ENCODE measurements at places on chromosomes 7 and 10.

DNA sequence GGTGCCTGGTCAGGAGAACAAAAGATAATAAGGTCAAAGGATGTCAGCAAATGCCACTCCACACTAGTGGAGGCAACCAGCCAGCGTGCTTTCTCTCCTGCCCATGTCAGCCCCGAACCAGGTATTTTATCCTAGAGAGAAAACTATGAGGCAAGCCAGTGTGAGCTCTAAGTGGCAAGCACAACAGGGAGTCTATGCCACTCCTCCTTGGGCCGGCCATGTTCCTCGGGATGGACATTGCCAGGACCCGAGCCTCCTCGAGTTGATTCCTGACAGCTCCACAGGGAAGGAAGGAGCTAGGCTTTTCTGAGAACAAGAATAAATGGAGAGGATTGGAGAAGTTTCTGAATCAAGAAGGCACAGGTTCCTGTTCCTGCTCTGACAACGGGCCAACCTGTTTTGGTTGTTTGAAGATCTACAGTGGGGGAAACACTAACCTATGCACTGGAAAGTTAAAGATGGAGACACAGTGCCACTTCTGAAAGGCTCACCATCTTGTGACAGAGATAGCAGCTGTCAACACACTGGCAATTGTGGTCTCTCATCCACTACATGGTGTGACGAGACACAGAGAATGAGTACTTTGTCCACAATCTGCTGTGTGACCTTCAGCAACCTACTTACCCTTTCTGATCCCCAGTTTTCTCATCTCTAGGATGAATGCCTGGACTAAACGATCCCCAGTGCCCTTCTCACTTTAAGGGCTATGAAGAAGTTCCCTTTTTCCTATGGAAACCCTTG is 28.8 kb downstream of the ABLIM1 start:
- peaks cover 47% of the 10 kb centered on the region for H3K27me3 ChIP-seq
- H3K36me3 ChIP-seq, result no peaks in the 10 kb centered on the region
- H3K27ac ChIP-seq, result no peak overlapping the region
- peaks cover 19% of the 10 kb centered on the region for H3K4me1 ChIP-seq
- no peak overlapping the region for H3K4me3 ChIP-seq

- no peaks in the 10 kb centered on the region for H3K4me1 ChIP-seq
- H3K36me3 ChIP-seq, result no peaks in the 10 kb centered on the region
- H3K4me3 ChIP-seq, result no peak overlapping the region
- no peaks in the 10 kb centered on the region for H3K27me3 ChIP-seq
- H3K27ac ChIP-seq, result no peak overlapping the region
- no peak for DNase-seq
These were observed 52.9 kb upstream of the IGFBP3 start for GRCh38 chr7:45973725-45974532.

- H3K4me3 ChIP-seq, result no peak overlapping the region
- no peak for DNase-seq
- H3K27ac ChIP-seq, result no peak overlapping the region
- peaks cover 2% of the 10 kb centered on the region for H3K4me1 ChIP-seq
- no peaks in the 10 kb centered on the region for H3K36me3 ChIP-seq
- H3K27me3 ChIP-seq, result peaks cover 2% of the 10 kb centered on the region
These were observed 69.4 kb upstream of the INPP5A start for GRCh38 chr10:132468216-132468615.

- no peaks in the 10 kb centered on the region for H3K4me1 ChIP-seq
- peaks cover 20% of the 10 kb centered on the region for H3K27me3 ChIP-seq
- H3K4me3 ChIP-seq, result no peak overlapping the region
- no peaks in the 10 kb centered on the region for H3K36me3 ChIP-seq
- H3K27ac ChIP-seq, result no peak overlapping the region
These were observed 28.4 kb upstream of the PRKAG2 start for GRCh38 chr7:151905353-151905752.

DNA sequence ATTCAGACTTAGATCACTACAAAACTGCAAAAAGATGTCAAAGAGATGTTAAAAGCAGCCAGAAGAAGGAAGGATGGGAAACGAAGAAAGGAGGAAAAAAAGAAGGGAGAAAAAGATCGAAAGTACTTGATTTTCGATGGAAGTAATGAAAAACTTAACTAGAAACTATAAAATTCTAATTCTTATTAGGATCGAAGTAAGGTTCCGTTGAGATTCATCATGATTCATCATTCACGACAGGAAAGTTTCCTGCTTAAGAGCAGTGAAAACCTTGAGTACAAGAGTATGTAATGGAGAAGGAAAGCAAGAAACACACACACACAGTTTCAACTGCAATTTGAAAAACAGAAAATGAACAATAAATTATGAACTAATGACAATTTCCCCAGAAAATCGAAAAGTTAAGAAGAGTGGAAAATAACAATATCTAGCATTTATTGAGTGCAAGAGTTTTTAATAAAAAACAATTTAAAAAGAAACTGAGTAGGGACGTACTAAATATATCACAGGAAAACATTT is 1.1 kb upstream of the ING3 start:
- H3K27me3 ChIP-seq, result peaks cover 4% of the 10 kb centered on the region
- peaks cover 11% of the 10 kb centered on the region for H3K36me3 ChIP-seq
- H3K4me3 ChIP-seq, result peak overlapping the region; percentile 88
- H3K4me1 ChIP-seq, result peaks cover 22% of the 10 kb centered on the region

DNA sequence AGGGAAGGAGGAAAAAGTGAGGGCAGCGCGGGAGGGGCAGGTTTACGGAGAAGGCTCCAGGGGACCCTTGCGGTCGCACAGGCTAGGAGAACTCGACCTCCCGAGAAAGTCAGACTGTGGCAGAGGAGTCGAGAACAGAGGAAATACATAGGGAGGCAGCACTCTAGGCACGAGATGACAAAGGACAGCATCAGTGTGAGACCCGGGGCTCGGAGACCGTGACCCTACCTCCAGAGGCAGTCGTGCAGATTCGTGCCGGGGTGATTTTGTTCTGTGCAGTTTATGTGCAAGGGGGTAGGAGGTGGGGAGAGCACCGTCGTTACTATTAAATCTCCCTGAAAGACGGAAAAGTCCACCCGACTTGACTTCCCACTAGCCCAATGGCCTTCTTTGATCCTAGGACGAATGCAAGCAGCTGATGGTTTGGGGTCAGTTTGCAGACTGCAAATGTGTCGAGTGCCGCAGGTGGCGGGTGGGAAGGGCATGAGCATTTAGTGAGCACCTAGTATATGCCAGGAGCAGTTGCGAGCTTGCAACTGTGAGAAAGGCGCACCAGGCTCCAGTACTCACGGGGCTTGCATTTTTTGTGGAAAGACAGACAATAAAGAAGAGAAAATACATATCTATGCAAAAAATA is 674 bp upstream of the OSBPL3 start:
- peaks cover 8% of the 10 kb centered on the region for H3K27me3 ChIP-seq
- peaks cover 21% of the 10 kb centered on the region for H3K36me3 ChIP-seq
- peak overlapping the region; percentile 93 for H3K27ac ChIP-seq

DNA sequence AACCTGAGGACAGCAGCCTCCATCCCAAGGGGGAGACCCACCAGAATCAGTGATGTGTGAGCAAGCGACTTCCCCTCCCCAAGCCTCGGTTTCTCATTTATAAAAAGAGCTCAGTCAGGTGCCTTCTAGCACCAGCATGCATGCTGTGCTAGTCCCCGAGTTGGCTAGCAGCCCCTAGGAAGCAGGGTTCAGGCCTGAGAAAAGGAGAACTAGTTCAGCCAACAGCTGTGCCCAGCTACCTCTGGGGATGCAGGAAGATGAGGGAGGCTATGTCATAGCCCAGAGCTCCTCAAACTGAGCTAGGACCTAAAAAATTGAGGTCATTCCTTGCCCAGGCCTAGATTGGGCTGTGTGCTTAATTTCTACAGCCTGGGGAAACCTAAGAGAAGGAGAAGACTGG is 13.7 kb downstream of the DRGX start:
- no peaks in the 10 kb centered on the region for H3K36me3 ChIP-seq
- DNase-seq, result no peak
- H3K4me1 ChIP-seq, result no peaks in the 10 kb centered on the region

DNA sequence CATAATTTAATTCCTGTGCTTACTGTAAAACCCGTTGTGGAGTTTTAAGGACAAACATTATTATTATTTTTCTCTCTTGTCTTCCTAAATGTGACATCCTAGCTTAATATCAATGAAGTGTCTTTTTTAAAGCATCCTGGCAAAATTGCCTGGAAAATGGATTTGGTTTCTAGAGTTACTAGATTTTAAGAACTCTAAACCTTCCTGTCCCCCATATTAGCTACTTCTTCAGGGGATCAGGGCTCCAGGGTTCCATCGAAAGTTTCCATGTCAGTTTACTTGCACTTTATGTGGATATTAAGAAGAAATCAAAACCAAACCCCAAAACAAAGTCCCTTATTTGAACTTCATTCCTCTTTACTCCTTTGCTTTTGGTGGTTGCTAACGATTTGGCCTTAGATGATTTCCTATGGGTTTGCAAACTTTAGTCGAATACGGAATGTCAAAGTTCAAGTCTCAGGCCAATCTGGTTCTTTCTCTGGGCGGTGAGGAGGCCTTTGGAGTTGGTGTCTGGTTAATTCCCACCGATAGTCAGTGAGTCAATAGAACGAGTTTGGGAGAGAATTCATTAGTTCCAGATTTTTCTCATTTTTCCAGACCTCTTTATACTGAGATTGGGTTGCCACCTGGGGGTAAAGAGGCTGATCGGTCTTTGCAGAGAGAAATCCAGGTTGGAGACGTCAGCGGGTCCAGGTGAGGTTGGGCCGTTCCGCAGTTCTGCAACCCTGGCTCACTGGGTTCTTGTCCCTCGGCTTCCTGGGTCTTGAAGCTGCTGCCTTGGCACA is 1.1 kb downstream of the CUX1 start:
- peak overlapping the region; percentile 72 for H3K4me3 ChIP-seq
- H3K4me1 ChIP-seq, result peaks cover 17% of the 10 kb centered on the region
- H3K27me3 ChIP-seq, result peaks cover 20% of the 10 kb centered on the region
- DNase-seq, result no peak

DNA sequence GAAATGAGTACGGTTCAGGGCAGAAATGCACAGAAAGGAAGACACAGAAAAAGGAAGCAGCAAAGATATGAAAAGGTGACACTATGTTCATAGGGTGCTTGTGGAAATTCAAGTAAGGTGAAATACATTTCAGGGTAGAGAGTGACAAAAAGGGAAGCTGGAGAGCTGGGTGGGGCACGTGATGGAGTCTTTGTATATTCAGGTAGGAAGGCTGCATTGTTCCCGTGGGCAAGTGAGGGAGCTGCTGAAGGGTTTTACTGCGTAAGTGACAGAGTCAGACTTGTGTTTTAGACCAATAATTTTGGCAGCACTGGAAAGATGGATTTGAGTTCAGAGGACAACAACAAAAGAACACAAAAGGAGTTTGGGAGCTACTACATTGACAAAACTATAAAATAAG is 35.3 kb upstream of the ANK3 start:
- no peaks in the 10 kb centered on the region for H3K36me3 ChIP-seq
- no peak for DNase-seq
- H3K27ac ChIP-seq, result no peak overlapping the region
- no peaks in the 10 kb centered on the region for H3K27me3 ChIP-seq

DNA sequence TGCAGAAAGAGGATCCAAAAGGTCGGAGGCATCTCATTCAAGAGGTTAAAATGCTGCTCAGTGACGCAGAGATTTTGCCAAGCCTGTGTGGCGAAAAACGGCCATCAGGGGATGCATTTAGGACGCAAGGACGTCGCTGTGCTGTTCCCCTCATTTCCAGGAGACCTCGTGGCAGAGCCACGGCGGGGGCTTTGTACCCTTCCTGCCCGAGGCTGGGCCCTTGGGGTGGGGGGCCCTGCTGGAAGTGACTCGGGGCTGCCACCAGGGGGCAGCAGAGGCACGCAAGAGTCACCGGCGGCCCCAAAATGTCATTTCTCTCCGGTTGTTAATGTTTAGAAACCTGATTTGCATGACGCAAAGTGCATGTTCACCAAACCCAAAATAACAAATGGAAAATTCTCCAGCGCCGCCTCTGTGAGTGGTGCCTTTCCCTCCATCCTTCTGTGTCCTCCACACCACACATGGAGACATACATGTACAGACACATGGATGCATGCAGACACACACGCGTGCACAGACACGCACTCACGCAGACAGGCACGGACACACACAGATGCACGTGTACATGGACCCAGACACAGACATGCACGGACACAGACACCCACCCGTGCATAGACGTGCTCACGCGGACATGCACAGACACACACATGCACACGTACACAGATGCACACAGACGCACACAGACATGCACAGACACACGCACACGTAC is 51.0 kb upstream of the NKX6-2 start:
- H3K4me3 ChIP-seq, result no peak overlapping the region
- no peaks in the 10 kb centered on the region for H3K27me3 ChIP-seq
- no peak overlapping the region for H3K27ac ChIP-seq

DNA sequence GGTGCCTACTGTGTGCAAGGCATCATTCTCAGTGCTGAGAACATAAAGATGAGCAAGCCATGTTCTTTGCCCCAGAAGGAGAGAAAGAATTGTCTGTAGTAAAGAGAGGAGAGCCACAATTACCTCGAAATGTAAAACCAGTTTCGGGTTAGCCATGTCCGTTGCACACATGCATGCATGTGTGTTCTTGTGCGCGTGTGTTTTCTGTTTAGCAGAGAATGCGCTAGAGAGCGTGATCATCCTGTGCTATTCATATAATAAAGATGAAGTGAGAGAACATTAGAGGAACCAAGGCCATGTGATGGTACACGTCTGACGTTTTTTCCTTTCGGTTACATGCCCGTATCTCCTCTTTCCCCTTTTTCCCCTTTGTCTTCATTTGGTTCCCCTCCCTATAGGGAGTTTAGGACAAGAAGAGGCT is 158.2 kb downstream of the CELF2 start:
- peak; percentile 41 for DNase-seq
- H3K27ac ChIP-seq, result peak overlapping the region; percentile 91
- peaks cover 82% of the 10 kb centered on the region for H3K36me3 ChIP-seq

DNA sequence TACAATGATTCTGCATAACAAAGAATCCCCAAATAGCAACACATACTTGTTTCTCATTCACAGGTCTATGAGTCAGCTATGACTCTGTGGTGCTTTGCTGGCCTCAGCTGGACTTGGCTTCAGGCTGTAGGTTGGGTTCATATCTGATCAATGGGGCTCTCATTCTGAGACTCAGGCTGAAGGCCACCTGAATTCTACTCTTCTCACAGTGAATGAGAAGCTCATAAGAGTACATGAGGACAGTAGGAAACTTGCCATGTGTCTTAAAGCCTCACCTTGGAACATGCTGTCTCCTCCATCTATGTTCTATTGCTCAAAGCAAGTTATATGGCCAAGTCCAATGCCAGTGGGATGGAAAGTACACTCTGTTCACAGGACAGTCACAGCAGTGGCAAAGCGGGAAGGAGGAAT is 292.9 kb downstream of the BMPER start:
- no peaks in the 10 kb centered on the region for H3K27me3 ChIP-seq
- H3K4me1 ChIP-seq, result no peaks in the 10 kb centered on the region
- H3K36me3 ChIP-seq, result no peaks in the 10 kb centered on the region
- no peak overlapping the region for H3K4me3 ChIP-seq

- no peak overlapping the region for H3K27ac ChIP-seq
- H3K4me3 ChIP-seq, result no peak overlapping the region
- no peaks in the 10 kb centered on the region for H3K27me3 ChIP-seq
- peaks cover 12% of the 10 kb centered on the region for H3K4me1 ChIP-seq
These were observed 139.9 kb downstream of the SH3PXD2A start for GRCh38 chr10:103715430-103715829.

DNA sequence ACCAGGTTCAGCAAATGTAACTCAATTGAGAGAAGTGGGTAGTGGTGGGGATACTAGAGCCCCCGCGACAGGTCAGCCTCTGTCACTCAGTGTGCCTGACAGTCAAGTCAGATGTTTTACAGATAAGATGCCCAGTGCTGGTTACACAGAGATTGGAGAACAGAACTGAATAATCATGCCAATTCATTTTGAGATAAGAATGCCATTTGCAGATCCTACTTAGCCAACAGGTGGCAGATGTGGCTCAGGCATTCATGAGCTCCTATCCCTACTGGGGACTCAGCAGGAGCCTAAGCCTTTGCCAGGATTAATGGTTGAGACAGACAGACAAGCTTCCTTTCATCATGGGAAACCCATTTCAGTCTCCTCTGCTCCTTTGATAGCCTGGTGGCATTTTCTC is 137.8 kb downstream of the MAPK8 start:
- no peak for DNase-seq
- no peaks in the 10 kb centered on the region for H3K27me3 ChIP-seq
- no peak overlapping the region for H3K4me3 ChIP-seq
- no peaks in the 10 kb centered on the region for H3K4me1 ChIP-seq

Data from activated CD4-positive, alpha-beta T cell treated with anti-CD3 and anti-CD28 coated beads, Interleukin-2, amount 10 ng/mL, durations not matched to agents 7 days and 5 days (primary cell).